ENCODE measurements at places on chromosomes 3 and 15.
A peak's percentile ranks its signal among the peaks of the same experiment; 100 is the strongest.

- DNase-seq = no peak
Measured at GRCh38 chr3:180142041-180142440, 105.3 kb upstream of the PEX5L start.

GRCh38 chr3:171822431-171823106 is 12.3 kb upstream of the PLD1 start:
- no peak for DNase-seq

DNA sequence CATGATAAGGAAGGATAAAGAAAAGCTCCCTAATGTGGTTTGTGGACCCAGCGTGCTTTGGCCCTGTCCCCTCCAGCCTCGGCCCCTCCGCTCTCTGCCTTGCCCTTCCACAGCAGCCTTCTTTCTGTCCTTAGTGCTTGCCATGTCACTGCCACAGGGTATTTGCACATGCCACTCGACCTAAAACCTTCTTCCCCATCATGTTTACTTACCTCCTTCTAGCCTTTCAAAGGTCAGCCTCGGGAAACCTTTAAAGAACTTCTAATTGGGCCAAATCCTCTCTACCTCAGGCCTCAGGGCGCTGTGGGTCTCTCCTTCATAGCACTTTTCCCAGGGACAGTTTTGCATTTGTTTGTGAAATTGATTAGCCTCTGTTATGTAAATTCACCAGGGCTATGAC is 73.0 kb downstream of the SCN11A start:
- DNase-seq = no peak

- DNase-seq = no peak
Measured at GRCh38 chr3:176554264-176554663, 643.0 kb downstream of the TBL1XR1 start.

- DNase-seq = no peak
Measured at GRCh38 chr3:48018841-48019240, 2.6 kb upstream of the MAP4 start.

- DNase-seq = no peak
Measured at GRCh38 chr3:136621628-136622027, 130.6 kb downstream of the STAG1 start.

GRCh38 chr15:89171136-89172072 is 50.0 kb downstream of the RLBP1 start:
- DNase-seq = peak; percentile 19

Data from NCI-H2029 treated with DMSO at 0.1 percent for 48 hours (cell line).